Neural progenitor cell (in vitro differentiated cells): ENCODE measurements at places on chromosomes 11 and 22.

DNA sequence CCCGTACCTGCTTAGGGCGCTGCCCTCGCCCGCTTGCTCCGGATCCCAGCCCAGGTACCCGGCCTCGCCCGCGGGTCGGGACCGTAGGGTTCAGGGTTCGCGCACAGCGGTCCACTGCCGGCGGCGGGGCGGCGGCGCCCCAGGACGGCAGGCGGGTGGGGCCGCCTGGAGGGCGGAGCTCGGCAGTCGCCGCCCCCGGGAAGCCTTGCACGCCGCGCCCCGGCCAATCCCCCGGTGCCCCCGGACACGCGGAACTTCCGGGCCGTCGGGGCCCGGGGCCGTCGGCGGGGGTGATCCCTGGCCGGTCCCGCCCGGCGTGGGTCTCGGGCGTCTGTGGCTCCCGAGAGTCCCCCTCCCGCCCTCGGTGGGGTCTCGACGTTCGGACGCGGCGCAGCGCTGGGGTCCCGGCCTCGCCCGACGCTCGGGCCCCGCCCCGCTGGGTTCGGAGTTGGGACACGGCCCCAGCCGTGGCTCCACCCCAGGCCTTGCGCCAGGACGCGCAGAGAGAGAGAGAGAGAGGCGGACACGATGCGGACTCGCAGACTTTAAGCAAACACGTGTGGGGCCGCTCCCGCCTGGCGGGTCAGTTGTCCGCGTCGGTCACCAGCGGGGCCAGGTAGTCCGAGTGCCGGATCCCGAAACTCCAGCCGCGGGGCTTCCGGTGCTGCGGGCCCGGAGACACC lies at the start of gene TYMP:
Gene TYMP, minus strand, starts transcription at position 116 of the 683 bp plus-strand sequence. CDS start 303 bp downstream, outside the sequence.
- DNase-seq, result peak; percentile 52

DNA sequence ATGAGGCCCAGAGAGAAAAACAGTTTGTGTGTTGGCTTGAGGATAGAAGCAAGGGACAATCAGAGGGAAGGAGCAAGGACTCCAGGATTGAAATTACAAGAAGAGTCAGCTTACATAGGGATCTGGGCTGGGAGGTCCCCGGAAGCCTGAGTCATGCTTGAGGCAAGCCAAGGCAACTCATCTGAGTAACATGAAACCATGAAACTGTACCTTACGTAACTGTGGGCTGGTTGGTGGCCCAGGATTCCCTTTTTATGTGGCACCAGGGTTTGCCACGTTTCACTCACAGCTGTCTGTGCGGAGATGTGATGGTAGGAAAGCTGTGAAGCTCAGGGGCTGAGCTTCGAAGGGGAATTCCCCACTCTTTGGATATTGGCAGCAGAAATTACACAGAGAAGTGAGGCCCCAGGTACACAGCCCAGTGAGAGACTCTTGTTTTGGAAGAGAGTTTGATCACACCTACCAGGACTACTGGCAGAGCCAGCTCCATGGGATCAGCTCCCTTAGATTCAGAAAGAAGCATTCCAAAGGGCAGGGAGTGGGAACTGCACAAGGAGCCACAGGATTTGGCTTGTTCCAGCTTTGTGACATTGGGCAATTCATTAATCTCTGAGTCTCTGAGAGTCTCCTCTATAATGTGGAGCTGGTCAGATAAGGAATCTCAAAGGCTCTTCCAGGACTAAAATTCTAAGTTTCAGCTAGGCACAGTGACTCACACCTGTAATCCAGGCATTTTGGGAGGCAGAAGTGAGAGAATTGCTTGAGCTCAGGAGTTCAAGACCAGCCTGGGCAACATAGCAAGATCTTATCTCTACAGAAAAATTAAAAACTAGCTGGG lies 7.8 kb downstream of the SLC5A1 start:
- DNase-seq, result no peak

GRCh38 chr11:3720997-3721396 lies 49.8 kb upstream of the CHRNA10 start:
- no peak for DNase-seq

DNA sequence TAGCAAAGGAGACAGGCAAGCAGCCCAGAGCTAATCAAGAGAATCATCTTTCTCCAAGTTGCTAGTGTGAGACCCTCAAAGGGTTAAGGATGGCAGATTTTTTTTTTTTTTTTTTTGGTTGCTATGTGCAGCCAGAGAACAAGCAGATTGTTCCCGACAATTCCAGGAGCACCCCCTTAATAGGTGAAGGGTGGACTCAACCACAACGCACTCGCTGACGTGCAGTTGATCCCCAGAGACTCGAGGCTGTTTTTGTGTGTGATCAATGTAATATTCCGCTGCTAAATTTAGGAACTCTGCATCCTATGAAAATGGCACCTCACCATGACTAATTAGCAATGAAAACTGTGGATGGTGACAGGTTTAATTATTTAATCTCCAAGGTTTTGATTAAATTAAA lies 789.0 kb downstream of the KCNA4 start:
- no peak for DNase-seq

- no peak for DNase-seq
Measured at GRCh38 chr11:85685125-85685819, 723 bp downstream of the CCDC89 start.

- DNase-seq, result peak; percentile 78
Measured at GRCh38 chr11:73729594-73730206, 31.2 kb downstream of the RAB6A start.

- DNase-seq, result no peak
Measured at GRCh38 chr11:114056409-114056808, 3.1 kb upstream of the ZBTB16 start.

DNA sequence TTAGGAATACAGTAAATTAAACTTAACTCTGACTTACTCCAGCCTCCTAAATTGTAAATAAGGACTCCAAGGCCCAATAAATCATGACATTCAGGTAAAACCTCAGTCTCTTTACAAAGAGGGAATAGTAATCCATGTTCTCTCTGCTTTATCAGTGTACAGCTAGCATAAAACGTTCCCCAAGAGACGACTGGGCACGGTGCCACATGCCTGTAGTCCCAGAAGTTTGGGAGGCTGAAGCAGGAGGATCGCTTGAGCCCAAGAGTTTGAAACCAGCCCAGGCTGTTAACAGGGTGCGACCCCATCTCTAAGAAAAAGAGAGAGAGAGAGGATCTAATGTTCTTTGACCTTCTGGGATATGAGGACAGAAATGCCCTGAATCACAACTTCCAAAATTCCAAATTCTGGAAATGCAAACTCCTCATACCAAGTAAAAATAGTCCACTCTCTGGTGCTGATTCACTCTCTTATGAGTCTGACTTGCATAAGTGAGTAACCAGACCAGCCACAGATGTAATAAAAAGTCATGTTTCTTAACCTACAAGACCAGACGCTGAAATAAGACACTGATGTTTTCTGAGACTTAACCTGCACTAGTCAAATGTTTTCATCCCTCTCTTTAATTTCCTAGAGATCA lies 25.5 kb downstream of the NNMT start:
- no peak for DNase-seq

DNA sequence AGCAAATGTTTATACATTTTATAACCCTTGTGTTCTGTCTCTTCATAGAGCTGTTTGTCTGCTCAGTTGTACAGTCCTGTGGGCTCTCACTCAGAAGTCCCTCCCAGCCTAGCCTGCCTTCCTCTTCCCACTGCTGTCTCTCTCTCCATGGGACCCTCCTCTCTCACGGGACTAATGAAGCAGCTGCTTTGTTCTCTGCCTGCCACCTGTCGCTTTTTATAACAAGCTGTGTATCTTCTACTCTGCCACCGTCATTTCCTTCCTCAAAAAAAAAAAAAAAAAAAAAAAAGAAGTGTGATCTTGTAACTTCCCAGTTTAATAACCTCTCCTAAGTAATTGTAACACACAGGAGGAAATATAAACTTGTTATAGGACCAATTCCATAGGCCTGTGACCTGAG lies 92.2 kb upstream of the ALKBH3 start:
- DNase-seq, result peak; percentile 27

DNA sequence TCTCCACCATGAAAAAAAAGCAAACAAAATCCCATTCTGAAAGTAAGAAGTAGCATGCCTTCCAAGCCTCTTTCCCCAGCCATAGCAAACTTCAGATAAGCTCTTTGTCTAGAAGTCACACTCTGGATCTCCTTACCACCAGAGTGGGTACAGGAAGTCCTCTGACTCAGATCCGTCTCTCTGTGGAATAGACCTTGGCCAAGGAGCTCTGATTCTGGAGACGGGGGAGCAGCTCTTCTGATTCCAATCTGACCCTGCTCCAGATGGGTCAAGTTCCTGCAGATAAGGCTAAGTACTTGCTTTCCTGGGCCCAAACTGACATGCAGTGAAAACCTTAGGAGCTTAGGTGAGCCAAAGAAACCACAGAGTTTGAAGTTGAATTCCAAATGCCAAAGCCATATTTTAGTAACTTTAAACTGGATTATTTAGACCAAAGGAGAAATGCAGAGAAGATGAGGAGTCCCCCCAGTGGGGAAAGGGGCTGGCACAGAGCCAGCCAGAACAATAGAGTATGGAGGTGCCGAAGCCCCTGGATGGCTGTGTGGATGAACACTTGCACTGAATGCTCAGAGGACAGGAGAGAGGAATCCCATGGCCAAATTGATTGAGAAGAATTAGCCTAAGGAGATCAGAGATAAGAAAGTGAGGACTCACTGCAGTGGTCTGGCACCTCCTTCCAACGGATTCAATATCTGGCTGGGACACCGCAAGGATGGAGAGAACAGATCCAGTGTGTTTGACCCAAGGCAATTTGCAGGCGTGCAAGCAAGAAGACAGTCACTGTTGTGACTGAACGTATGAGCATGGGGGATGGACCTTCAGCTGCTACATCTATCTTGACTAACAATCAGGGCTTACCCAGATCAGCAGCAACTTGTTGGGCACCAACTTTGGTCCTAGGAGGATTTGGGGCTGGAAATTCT lies 54.9 kb downstream of the ENDOD1 start:
- no peak for DNase-seq

- peak; percentile 59 for DNase-seq
Measured at GRCh38 chr11:122796128-122796717, 42.1 kb upstream of the CRTAM start.

DNA sequence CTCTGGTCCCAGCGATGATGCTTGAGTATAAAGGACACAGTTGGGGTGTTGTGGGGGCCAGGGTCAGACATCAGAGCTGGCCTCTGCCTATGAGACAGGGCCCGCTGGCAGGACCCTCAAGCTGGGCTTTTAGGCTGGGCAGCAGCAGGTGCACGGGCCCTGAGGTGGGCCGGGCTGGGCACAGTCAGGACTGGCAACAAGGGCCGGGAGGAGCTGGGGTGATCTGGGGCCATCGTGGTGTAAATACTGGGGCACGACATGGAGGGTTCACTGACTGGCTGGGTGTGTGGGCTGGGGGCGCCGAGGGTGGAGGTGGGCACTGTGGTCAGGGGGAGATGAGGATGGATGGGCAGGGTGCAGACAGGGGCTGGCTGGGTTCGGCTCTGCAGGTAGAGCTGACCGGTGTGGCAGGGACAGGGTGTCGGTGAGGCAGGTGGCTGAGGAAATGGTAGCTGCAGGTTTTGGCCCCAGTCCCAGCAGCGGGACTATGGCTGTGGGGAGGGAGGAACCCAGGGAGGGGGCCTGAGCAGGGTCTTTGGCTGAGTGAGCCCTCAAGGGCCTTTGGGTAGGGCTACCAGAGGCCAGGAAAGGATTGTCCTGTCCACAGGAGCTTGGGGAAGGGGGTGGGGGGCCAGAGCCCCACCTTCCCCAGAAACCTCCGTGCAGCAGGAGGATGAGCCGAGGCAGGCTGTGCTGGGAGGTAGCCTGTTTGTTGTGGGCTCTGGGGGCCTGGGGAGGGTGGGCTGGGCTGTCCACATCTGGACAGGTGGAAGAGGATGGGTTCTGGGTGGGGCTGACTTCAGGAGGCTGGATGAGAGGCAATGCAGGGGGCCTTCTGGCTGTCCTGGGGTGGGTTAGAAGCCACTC lies 81.4 kb downstream of the KCNQ1 start:
- DNase-seq, result no peak

DNA sequence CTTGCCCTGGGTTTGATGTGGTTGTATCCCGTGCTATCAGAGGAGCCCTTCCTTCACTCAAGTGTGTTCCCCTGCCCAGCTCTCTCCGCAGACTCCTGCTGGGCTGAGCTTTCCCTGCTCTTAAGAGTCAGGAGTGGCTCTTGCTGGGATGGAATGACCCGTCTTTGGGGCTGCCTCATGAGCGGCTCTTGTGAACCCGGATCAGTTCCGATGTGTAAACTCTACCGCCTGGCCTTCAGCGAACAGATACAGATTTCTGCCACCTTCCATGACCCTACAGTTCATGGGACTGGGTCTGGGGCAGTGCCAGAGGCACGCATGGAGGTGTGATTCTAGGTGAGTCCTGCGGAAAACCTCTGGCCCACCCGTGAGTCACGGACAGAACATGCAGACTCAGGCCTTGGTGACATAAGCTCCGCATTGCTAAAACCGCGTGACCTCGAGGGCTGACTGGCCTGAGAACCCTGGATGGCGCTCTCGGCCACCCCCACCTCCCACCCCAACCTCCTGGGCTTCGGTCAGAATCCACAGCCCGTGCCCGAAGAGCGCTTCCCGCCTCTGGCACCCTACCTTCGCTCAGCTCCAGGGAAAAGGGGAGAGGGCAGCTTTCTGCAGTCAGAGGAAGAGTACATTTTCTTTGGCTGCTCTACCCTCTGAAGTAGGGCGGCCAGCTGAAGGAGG lies 1.3 kb upstream of the ZBTB16 start:
- peak; percentile 65 for DNase-seq

DNA sequence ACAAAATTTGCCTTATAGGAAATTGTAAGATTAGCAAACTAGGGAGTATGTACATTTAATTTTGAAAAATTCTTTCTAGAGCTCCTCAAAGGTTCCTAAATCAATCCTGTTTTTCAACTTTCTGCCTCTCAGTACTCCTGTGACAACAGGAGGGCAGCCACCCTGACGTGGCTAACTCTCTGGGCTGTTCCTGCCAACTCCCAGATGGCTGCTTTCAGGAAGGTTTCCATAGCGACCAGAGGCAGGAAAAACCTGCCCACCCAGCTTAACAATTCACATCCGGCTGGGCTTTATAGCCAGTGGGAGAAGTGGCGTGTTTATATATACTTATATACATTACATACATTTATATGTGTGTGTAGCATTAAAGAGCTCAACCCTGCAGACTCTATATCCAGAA lies 26.5 kb downstream of the SGSM3 start:
- peak; percentile 60 for DNase-seq

DNA sequence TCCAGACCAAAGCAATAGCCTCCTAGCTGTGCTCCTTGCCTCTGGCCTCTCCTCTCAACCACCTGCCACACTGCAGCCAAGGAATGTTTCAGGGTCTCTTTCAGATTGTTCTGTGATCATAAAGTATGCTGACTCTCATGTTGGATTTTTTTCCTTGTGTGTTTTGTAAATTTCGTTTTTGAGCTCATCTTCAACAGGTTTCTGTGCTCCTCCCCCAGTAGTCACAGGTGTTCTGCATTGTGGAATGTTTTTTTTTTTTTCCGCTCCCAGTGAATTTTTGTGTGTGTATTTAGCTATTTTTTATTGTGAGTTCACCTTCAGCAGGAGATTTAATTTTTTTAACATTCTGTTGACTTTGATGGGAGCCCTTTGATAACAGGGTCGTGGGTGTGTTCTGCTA lies 153.7 kb downstream of the MYO18B start:
- no peak for DNase-seq
